Non-pigmented ciliary epithelial cell (primary cell): ENCODE measurements at places on chromosomes 6 and 20.

DNA sequence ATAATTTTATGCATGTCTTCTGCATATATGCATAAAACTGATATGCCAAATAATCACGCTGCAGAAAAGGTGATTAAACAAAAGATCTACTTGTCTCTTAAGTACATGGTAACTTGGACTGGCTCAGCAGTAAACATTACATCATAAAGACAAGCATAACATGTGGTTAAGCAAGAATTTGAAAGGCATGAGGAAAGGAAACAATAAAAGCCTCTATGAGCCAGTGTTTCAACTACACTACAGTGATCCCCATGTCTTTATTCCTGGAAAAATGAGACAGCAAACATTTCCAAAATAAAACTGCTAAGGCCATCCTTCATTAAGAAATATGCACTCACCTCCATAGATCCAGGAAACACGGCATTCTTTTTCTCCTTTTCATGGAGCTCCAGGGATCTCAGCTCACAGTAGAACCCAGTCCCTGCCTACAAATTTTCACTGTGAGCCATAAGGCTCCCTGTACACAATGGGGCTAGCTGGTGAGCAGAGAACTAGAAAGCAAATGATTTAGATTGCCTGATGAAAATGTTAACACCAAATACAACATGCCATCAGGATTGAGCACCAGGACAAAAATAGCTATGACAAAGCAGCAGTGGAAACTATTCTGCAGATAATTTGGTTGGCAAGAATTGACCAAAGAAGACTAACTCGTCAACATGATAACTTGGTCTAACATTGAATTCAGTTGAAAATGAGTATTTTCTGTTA is 156.1 kb downstream of the COL21A1 start:
- peak; percentile 81 for DNase-seq

DNA sequence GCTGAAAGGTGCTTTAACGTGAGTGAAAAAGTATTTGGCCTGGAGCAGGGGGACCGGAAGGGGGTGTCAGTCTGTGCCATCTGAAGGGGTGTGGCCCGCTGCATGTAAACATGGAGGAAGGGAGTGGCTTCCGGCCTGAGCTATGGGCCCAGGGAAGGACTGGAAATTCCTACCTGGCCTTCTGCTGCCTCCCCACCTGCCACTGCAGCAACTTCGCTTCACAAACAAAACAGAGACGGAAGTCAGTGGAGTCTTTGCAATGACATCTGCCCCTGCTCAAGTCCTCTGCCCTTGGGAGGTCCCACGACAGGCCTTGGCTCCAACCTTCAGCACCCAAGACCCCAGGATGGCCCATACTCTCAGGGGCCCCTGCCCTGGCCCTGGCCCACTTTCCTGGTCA is 28.1 kb upstream of the FOXP4 start:
- no peak for DNase-seq

- no peak for DNase-seq
These were observed 8.8 kb downstream of the WFDC3 start for GRCh38 chr20:45782890-45783289.

DNA sequence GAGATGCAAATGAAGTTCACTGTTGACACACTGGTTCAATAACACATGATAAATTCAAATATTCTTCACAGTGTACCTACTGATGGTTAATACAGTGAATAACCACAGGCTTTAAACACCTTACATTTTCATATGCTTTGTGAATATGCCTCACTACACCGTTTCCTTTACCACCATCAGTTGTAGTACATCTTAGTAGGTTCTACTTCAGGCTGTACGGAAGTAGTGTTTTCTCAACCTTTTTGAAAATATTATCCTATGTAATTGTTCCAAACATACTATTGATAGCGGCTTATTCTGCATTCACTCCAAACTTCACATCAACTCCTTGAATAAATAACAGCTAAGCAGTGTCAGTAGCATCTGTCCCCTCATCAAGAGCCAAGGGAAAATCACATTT is 15.3 kb downstream of the ZBTB9 start:
- DNase-seq, result no peak

DNA sequence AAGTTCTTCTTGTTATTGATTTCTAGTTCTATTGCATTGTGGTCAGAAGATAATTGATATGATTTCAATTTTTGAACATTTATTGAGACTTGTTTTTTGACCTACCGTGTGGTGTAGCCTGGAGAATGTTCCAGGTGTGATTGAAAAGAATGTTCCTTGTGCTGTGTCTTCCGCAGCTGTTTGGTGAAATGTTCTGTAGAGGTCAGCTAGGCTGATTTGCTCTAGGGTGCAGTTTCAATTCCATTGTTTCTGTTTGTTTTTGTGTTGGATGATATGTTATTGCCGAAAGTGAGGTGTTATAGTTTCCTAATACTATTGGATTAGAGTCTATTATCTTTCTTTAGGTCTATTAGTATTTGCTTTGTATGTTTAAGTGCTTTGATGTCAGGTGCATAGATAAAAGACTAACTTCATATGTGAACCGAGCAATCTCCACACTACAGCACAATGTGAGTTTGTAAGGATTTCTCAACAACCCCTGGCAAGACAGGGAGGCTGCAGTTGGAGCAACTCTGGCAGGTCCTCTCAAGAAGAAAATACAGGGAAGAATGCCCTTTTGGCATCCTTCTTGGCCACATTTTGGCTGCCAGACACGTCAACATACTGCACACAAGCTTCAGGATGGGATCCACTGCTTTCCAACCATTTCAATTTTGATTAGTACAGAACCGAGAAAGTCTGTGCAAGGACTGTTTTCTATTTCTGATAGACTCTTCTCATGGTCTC is 320.7 kb downstream of the RNF144B start:
- DNase-seq, result no peak

DNA sequence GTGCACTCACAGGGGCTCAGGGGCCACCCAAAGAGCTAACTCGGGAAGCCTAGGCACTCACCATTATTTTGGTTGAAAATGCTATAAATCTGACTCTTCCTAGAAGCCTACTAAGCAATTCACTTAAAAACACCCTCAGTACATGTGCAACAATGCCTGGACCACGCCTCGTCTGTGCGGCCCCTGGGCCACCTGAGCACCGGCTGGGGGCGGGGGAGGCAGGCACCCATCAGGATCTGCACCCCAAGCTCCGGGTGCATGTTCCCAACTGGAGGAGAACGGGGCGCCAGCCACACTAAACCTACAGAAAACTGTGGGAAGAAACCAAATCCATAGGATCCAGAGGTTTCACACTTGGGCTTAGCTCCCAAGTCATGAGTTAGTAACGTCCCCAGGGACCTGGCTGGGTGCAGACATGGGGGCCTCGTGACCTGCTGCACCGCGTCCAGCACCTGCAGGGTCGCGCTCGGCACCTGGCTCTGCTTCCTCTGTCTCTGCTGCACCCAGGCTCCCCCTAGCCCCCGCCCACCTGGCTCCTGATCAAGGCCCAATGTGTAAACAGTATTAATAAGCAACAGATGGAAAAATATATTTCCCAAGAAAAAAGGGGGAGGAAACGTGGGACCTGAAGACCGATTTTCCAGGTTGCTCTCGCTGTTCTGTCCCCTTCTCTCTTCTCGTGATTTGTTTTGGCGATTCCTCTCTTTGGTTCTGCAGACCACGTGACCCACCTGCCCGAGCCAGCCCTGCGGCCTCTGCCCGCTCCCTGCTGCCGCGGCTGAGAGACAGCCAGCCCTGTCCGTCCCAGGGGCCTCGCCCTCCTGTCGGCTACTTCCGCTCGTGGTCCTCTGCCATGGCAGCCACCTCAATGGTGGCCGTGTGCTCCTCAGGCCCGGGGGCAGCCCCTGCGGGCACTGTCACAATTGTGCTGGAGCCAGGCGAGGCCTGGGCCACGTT is 15.5 kb upstream of the HELZ2 start:
- DNase-seq, result no peak

- DNase-seq, result no peak
These were observed 16.7 kb upstream of the FOXF2 start for GRCh38 chr6:1372690-1373089.

- no peak for DNase-seq
These were observed 8.8 kb upstream of the SRSF6 start for GRCh38 chr20:43448748-43449535.

DNA sequence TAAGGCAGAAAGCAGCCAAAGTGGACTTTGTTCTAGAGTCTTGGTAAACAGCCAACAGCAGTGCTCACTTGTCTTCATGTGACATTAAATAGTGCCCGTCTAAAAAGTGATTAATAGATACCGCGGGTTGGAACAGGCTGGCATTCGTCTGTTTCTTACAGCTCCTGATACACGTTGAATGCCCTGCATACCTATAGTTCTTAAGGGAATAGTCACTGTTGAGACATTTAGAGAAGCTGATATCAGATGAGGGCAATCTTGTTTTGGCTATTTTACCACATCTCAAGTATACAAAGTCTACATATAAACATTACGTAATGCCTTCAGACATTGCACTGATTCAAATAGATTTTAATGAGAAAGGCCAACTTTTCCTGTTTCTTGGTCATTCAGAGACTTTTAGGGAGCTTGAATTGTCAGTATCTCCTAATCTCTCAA is 374.9 kb upstream of the FLRT3 start:
- DNase-seq, result peak; percentile 66

DNA sequence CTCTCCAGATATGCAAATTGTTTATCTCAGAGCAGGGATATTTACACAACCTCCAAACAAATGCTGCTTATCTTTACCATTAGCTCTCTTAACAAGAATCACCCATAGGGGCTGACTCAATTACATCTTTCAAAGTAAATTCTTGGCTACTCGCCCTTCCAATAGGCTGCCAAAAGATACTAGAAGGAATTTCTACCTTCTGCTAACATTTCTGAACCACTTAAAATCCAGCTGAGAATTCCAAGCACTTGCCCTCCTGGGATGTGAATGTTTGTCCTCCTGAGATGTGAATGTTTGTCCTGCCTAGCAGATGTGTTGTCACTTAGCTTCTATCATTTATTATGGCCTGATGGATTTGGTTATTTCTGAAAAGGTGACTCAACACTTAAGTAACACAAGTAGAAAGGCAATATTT is 388.0 kb downstream of the GJA1 start:
- peak; percentile 43 for DNase-seq

GRCh38 chr6:52337633-52338290 is 24.2 kb upstream of the PAQR8 start:
- no peak for DNase-seq

- DNase-seq, result no peak
These were observed 1.4 kb downstream of the AKIRIN2 start for GRCh38 chr6:87700397-87701343.

DNA sequence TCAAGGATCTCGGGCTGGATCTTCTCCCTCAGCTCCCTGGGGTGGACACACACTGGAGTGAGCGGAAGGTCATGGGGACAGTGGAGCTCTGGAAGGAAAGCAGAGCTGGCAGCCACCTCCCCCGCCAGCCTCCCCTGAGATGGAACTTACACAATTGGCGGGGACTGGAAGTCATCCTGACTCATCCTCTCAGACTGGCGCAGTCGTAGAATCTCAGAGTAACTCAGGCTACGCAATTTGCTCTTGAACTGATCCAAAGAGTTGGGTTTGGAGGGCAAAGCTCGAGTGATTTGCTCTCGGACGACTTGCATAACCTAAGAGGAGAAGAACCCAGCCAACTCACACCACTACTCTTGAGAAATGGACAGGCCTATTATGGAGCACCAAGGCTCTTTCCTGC is 34.8 kb downstream of the ELMO2 start:
- DNase-seq, result no peak

DNA sequence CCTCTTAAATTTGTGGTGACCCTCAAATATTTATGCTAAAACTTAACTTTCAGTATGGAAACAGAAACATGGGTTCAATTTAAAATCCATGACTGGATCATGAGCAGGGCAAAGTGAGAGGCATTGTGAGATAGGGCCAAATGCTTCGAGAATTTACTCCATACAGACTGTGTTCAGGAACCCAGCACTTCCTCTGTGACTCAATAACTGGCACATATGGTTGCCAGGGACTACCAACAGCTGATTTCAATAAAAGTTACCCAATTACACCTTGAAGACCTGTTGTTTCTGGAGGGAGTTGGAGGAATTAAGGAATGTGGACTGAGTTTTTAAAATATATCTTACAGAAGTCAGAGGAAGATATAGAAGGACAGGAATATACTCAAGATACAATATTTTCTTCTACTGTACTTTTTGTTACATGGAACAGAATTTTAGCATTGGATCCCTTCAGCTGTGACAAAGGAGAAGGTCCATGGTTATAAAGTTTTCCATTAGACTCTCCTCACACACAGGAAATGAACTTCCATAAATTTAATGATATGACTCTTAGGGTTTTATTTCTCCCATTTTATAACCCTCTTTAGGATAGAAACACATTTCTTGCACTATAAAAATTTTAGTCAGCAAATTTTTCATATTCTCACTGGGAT is 258.5 kb downstream of the KHDC1L start:
- no peak for DNase-seq

GRCh38 chr20:16861708-16862107 is 113.5 kb downstream of the OTOR start:
- no peak for DNase-seq

DNA sequence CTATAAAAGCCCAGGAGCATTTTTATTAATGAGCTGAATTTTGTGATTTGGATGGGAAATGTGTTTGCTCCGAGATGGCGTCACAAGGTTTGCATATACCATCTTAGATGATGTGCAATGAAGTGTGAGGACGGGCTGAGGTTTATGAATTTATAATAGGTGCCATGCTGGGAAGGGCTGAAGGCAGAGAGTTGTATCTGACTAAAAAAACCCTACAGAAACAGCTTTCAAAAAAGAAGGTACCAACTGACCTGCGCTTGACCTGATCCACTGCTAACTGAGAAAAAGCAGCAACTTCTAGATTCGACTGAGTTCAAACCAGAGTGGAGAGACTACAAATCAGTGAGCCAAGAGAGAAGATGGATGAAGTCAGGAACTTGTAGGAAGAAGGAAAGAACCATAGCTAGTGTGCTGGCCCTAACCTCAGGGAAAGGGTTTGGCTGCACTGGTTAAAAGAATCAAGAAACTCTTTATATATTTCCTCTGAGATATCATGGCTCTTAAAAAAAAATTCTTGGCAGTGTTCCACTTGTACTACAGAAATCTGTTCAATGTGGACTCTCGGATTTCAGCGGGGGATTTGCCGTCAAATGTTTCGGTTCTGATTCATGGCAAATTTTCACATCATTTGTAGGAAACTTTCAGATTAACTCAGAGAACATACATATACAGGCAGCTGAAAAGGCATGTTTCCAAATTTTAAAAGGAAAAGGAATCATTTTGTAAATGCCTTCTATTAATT is 56.5 kb upstream of the HDGFL1 start:
- peak; percentile 60 for DNase-seq

DNA sequence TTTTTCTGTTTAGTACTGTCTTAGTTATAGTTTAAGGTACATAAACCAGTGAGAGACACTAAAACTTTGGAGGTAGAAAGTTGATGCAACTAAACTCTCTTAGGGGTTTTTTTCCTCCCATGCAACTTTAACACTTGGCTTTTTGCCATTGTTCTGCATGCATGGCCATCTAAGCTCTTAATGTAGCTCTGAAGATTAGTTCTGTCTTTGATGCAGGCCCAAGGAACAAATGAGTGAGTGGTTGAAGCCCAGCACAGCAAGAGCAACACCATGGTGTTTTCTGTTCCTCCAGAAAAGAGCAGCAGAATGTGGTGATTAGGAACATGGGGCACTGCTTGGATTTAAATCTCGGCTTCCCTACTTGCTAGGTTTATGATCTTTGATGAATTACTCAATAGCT is 89.3 kb downstream of the L3MBTL3 start:
- no peak for DNase-seq
